ENCODE measurements at places on chromosomes 2 and 18.

- no peak for DNase-seq
These were observed 539.1 kb upstream of the LRRTM4 start for GRCh38 chr2:78061301-78061700.

GRCh38 chr18:45379903-45380302, 235.4 kb upstream of the SLC14A2 start:
- no peak for DNase-seq

DNA sequence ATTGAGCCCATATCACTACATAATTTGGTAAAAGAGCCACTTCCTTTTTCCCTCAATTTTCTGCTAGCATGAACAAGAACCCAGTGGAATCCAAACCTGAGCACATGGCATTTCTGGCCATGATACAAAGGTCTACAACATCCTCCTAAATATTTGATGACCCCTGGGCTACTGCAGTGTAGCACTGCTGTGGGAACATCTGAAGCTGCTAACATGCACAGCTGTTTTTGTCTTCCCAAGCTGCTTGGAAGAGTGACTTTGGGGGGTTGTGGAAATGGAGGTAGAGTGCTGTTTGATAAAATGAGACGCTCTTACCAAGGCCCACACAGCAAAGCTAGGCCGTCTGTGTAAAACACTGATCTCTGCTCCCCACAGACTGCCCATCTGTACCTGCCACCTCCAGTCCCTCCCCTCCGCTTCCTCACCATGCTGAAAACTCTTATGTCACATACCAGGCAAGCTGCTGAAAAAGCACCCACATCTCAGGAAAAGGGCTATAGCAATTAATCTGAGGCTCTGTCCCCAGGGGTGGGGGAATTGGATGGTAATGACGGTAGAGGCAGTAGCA, 197.2 kb upstream of the HNRNPA3 start:
- DNase-seq: no peak

- DNase-seq: peak; percentile 1
These were observed 50.5 kb upstream of the TUBA3D start for GRCh38 chr2:131425231-131425941.

DNA sequence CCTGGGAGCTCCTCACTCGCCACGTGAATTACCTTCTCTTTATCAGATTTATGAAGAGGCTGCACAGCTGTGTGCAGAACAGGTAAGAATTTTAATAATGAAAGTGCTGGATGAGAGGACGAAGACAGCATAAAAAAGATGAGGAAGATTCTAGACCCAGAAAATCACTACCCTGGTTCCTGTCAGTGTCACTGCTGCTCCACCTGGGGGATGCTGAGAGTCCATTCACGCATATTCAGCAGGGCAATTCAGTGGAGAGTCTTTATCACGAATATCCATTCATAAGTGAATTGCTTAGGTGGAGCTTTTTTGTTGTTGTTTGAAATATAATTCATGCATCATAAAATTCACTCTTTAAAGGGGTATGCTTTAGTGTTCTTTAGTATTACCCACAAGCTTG, 52.0 kb downstream of the MRPL33 start:
- DNase-seq: no peak

- DNase-seq: no peak
These were observed 293.5 kb downstream of the ARHGAP15 start for GRCh38 chr2:143422681-143423080.

GRCh38 chr2:234135750-234136221, 85.3 kb downstream of the SPP2 start:
- peak; percentile 91 for DNase-seq

GRCh38 chr2:98709535-98709934, 21.4 kb downstream of the MGAT4A start:
- DNase-seq: no peak

DNA sequence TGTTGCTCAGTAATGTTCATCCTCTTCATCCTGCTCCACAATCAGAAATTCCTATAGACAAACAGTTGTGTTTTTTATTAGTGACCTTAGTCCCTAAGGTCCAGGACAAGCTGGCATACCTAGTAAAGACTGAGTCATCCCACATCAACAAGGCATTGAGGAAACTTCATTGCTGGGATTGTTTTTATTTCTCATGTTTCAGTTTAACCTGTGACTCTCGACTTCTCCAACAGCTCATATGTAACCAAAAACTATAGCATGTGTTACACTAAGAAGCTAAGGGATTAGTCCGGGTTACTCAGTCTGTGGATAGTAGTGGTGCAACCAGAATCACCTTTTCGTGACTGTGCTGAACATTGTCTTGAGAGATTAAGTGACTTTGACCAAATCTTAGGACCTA, 292.1 kb downstream of the RDH14 start:
- DNase-seq: no peak

GRCh38 chr18:25561918-25562317, 210.0 kb upstream of the ZNF521 start:
- peak; percentile 46 for DNase-seq

DNA sequence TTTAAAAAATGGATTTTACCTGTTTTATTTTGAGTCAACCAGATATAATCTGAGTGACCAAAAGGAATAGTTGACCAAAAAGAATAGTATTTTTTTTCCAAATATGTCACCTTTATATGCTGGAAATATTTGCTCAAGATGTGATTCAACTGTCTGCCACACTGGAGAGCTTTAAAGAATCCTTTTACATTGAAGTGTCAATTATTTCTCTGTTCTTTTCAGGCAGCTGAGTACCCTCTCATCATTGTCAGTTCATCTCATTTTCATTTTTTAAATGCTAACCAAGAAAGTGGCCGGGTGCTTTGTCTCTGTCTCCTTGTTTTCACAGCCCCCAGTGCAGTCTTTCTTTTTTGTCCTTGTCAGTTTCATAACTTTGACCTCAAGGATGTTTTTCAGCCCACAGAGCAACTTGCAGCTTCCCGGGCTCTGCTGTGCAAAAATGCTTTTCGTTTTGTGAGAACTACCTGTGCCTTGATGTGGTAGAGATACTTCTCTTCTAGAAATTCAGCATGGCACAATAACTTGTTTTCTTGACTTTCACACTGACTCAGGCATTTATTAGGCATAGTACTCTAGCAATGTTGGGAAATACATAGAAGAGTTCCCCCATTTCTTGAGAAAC, 23.4 kb upstream of the CERS6 start:
- no peak for DNase-seq

- peak; percentile 46 for DNase-seq
These were observed 615 bp downstream of the ADNP2 start for GRCh38 chr18:80109676-80110078.

GRCh38 chr2:190408538-190409271, 550 bp downstream of the MFSD6 start:
- DNase-seq: peak; percentile 15

DNA sequence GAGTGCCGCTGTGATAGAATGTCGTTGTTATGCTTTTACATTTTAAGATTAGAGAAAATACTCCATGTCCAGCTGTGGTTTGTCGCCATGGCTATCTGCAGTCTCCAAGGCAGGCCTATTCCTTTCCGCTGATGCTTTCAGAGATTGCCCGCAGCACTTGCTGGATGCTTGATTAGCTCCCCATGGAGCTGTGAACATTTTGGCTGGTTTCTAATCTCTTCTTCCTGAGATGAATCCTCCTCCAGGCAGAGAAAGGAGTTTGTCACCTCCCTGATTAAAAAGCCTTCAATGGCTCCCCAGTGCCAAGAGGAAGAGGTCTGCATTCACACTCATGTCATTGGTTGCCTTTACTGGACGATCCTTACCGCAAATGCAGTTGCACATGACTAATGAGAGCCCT, 32.6 kb upstream of the LPIN1 start:
- no peak for DNase-seq

- DNase-seq: no peak
These were observed 32.5 kb downstream of the SLC1A4 start for GRCh38 chr2:65021709-65022108.

DNA sequence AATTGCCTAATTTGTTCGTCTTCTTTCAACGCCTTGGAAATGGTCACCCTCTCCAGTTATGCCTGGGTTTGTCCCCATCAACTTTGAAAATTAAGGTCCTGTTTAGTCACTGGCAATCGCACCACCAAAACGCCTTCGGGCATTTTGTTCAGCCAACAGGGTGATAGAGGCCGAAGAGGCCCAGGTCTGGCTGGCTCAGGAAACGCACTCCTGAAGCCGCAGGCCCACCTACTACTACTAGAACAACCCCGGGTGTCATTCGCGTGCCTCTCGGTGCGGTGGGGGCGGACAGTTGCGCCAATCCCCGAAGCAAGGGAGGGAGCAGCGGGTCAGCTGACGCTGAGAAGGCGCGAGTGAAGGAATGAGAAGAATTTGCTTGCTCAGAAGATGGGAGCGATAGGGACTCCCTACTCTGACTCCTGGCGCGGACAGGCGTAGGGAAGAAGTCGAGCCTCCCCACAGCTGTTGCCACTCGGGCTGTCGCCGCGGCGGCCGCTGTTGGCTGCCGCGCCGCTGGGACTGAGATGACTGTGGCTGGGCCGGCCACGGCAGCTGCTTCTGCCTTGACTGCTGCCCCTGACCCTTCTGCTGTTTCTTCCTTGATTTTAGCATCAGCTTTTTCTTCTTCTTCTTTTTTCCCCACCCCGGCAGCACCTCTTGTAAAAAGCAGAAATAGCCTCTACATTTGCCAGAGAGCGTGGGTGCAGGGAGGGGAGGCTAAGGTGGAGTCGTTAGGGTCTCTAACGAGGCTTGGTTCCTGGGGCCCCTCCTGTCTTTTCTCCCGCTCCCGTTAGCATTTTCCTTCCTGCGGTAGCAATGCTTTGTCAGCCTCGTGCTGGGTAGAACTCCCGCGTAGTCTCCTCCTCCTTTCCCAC, 387.6 kb downstream of the FIGN start:
- peak; percentile 72 for DNase-seq

- DNase-seq: peak; percentile 29
These were observed 43.4 kb downstream of the ZCCHC2 start for GRCh38 chr18:62566199-62566598.

DNA sequence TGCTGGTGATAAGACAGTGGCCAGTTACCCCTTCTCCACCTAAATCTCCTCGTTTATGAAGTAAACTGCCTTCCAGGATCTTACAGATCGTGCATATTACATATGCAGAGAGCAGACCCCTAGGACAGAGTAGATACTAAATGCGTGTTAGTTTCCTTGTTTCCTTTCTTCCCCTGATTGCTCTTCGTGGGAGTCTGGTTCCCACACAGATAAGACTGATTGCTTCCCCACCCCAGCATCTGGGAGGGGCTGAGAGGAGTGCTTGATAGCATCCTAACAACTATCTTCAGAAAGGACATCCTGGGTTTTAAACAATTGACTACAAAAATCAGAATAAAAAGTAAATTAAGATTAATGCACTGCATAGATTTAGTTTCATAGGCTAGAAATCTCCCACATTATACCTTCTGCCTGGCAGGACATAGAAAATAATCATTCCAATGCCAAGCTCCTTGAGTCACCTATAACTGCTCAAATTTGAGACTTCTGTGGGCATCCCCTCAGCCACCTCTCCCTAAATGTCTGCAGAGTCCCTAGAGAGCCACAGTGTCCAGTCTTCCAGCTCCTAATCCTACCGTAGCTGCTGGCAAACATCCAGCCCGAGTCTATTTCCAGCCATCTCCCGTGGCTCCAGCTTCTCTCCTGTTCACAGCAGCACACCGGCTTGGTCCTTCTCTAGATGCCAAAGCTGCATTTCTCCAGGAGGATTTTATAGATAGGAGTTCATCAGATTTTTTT, 128.3 kb downstream of the LRRC30 start:
- DNase-seq: no peak

DNA sequence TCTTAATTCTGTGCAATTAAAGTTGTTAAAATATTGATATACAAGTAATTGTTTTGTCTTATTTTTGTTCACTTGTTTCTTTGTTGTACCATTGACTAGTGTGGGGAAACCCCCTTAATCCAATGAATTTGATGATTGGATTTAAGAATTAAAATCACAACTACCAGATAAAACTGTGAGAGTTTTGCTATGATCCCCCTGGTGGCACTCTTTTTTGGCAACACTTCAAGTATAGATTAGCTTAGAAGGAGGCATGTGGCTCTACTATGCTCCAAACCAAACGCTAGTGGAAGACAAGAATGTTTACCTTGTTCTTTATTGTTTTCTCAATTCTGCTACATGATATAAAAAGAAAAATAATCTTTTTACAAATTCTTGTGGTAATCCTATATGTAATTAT, 477.8 kb upstream of the ETAA1 start:
- DNase-seq: no peak

DNA sequence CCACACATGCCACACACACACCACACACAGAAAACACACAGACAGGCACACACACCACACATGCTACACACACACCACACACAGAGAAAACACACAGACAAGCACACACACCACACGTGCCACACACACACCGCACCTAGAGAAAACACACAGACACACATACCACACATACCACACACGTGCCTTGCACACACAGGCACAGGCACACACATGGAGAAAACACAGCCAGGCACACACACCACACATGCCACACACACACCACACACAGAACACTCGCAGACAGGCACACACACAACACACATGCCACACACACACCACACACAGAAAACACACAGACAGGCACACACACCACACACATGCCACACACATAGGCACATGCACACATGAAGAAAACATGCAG, 242.1 kb upstream of the MYT1L start:
- no peak for DNase-seq

DNA sequence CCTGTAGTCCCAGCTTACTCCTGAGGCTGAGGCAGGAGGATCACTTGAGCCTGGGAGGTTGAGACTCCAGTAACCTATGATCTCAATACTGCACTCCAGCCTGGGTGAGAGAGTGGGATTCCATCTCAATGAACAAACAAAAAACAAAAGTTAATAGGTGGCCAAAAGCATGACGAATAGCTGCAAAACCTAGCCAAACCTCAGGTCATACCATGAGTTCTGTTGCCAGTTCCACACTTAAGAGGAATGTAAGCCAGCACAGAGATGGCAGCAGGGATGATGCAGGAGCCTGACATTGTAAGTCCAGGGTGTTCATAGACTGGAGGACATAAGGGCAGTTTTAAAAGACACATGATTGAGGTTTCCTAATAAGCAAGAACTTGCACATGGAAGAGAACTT, 55.3 kb upstream of the RMDN2 start:
- DNase-seq: peak; percentile 45

GRCh38 chr18:32881009-32881408, 108.2 kb upstream of the KLHL14 start:
- DNase-seq: no peak

DNA sequence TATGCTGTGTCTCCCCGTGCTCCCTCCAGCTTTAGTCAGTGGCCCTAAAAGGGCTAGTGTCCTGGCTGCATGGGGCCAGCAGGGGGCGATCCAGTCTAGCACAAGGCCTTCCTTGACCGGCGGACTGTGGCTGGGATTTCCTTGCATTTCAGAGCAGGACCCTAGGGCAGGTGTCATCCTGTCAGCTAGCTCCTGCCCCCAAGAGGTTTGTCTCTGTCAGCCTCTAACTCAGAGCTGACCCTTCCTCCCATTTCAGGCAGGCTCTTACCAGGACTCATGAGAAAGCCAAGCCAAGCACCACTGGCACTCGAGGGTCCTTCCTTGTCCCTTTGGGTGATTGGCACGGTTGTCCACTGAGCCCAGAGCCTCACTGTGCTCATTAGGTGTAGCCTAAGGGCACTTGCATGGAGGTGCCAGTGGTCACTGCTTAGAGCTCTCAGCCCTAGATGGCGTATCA, 140.3 kb downstream of the RPIA start:
- DNase-seq: no peak

GRCh38 chr18:55268628-55269275, 309.5 kb upstream of the CCDC68 start:
- no peak for DNase-seq

GRCh38 chr2:213156717-213157116, 5.3 kb upstream of the IKZF2 start:
- DNase-seq: no peak

GRCh38 chr2:140286377-140286776, 1506.2 kb upstream of the NXPH2 start:
- DNase-seq: no peak
